ENCODE measurements at places on chromosomes 13 and 19.

DNA sequence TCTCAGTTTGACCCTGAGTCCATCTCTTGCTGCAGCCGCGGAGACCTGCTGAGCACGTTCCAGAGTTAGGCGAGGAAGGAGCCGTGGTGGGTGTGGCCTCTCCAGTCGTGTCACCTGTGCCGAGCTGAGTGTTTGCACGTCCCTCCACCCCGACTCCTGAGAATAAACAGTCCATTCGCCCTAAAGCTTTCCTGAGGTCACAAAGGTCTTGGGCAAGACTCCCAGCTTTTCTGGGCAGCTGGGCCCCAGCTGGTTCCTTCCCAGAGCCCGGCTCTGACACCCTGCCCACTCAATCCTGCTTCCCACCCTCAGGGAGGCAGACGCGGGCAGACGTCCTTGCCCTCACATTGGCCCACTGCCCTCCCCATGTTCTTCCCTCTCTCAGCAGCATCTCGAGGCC is 142.2 kb downstream of the KCTD15 start:
- no peak for DNase-seq

- no peak for DNase-seq
These were observed 8.8 kb downstream of the MFSD12 start for GRCh38 chr19:3548606-3549005.

DNA sequence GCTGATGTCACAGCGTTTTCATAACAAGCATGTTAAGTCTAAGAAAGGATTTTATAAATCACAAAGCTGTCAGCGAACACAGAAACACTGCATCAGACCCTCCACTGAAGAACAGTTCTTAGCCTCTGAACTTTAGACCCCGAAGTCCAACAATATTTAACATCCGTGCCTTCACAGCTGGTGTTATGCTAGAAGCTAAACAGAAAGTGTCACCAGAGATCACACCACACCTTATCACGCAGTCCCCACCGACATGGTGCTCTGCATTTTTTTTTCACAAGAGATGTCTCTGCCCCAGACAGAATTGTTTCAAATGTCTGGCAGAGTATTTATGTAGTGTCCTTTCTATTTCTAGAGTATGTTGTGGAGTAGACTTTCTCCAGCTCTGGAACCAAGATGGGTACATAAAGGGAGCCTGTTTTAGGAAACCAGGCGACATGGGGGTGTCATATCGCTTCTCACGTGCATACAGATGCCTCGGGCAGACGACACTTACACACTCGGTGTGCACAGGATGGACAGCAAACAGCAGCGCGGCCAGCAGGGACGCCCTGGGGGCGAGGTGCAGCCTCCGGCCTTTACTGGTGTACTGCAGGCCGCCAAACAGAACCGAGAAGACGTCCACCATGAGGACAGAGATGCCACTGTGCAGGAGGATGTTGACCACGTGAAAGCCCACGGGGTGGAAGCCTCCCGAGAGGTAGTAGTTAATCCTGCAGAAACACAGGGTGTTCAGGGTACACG is 12.0 kb downstream of the TMTC4 start:
- no peak for DNase-seq

DNA sequence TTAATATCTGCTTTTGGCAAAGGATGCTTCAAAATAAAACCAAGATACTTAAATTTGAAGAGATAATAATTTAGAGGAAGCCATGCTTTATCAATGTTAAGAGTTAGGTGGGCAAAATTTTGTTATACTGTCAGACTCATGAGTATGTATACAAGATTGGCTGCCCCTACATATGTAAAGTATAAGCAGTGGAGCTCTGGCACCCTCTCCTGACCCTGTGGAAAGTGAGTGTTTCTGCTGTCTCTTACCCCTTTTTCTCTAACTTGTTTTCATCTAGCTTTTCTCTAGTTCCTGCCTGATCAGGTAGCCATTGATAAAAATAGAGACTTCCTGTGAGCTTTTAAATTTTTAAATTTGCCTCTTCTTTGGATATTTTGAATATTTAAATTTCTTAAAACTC is 710.9 kb upstream of the SPRY2 start:
- no peak for DNase-seq

- no peak for DNase-seq
These were observed 16.6 kb downstream of the ADAT3 start for GRCh38 chr19:1921825-1922224.

DNA sequence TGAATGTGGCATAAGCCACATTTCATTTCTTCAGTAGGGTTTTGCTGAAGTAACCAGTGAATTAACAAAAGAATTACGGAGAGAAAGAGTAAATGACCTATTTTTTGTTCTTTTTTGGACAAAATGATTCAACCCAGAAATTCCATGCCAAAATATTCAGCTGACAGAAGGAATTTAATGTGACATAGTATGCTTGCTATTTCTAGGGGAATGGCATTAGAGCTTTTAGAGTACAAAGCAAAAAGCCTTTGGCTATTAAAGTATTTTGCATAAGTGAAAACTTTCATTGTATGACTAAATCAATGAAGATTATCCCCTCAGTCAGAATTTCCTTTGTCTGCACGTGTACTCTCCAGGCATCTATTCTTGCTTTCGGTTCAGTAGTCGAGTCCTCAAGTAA is 465.3 kb downstream of the COG6 start:
- DNase-seq, result no peak

DNA sequence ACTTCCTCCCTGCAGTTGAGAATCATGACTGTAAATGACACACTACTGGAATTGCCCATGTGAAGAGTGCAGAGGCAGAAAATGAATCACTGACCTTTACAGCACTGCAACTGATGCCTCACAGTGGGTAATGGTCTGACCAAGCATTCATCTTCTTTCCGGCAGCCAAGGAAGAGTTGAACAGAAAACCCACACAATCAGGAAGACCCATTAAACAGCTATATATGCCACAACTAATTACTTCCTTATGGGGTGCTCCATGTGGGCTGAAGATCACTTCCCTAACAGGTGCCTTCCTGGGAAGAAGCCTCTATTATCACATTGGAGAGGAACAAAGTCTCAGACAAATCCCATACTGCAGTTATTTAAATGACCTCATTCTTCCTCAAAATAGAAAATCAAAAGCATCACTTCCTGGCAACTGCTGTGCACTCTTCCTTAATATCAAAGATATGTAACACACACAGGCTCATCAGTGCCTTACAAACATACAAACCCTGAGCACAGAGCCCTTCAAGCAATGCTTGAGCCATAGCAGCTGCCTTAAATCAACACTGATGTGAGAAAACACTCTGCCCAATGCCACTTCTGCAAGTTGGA is 45.8 kb downstream of the RUBCNL start:
- DNase-seq, result no peak

GRCh38 chr13:82658811-82659210 is 1223.5 kb downstream of the SLITRK1 start:
- no peak for DNase-seq

DNA sequence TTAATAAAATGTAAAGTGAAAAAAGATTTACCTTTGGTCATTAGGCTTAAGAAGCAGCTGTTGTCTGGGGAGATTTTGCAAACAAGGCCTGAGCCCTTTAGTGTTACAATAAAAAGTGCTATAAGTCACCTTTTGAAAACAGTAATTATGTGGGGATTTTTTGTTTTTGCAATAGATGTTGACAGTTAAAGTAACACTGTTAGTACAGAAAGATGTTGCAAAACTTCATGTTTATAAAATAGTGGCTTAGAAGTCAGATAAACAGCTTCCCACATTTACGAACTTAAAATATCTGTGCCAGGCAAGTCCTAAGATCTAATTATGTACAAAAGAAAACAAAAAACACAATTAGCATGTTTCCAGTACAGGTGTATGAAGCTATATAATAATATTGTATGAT is 138.0 kb upstream of the IRS2 start:
- no peak for DNase-seq

- no peak for DNase-seq
These were observed 46.4 kb downstream of the PSG3 start for GRCh38 chr19:42693760-42694350.
